ENCODE measurements at places on chromosomes 3 and 15. TPM values are rescaled to one million over a fixed set of nuclear protein-coding genes. Genes with fewer than 3 reads are reported as not detected.

- no peak for DNase-seq
Observed at GRCh38 chr3:11390411-11391131, 118.4 kb downstream of the ATG7 start.

DNA sequence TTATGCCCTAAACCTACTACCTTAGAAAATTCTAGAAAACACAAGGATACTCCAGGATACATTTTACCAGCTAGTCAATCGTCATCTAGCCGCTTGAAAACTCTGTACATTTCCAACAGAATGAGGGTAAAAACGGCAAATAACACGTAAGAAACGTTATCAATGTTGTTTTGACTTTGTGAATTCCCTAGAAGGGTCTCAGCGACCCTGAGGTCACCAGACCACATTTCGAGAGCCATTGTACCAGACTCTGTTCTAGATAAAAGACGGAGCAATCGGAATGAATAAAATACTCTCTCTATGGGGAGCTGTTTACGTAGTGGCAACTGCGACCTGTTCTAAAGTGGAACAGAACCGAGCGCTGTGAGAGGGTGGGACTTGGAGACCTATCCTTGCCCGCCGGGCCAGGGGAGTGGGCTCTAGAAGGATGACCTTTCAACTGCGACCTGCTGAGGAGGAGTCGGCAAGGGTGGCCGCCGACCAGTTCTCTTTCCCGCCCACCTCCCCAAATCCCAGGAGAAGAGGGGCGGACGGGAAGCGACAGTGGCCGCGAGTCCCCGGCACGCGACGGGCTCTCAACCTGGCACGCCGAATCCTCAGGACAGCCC, 778 bp upstream of the AP4E1 start:
- DNase-seq, result no peak

- DNase-seq, result no peak
Observed at GRCh38 chr3:144429719-144430121, 458.1 kb downstream of the DIPK2A start.

DNA sequence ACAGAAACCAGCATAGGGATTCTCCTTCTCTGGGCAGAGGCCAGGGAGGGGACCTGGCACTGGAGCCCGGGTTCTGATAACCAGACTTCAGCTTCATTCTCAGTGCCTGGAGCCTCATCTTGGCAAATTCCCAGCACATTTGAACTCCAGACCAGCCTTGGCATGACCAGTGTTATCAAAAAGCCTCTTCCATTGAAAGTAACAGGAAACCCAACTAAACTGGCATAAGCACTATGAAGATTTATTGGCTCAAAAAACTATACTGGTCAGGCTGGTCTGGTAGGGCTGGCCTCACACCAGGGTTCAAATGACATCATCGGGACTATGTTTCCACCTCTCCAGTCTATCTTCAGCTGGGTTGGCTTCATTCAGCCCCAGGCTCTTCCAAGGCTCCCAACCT, 48.1 kb upstream of the THUMPD3 start:
- DNase-seq, result no peak

GRCh38 chr3:71392251-71392650, 191.3 kb downstream of the FOXP1 start:
- DNase-seq, result no peak

DNA sequence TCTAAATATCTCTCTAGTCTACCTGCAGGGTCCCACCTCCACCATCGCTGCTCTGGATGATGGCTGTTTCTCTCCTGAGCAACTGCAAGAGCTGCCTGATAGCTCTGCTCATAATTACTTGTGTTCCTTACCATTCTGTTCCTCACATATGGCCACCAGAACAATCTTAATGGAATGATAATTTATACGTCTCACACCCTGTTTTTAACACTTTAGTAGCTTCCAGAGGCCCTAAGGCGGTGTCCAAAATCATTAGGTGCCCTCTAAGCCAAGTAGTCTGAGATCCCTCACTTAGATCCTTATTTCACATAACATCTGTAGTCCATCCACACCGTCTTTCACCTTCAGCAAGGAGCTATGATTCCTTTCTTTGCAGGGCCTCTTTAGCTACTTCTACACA, 373.3 kb downstream of the GBE1 start:
- no peak for DNase-seq

GRCh38 chr3:57706462-57706861, 13.6 kb upstream of the DENND6A start:
- DNase-seq, result no peak

DNA sequence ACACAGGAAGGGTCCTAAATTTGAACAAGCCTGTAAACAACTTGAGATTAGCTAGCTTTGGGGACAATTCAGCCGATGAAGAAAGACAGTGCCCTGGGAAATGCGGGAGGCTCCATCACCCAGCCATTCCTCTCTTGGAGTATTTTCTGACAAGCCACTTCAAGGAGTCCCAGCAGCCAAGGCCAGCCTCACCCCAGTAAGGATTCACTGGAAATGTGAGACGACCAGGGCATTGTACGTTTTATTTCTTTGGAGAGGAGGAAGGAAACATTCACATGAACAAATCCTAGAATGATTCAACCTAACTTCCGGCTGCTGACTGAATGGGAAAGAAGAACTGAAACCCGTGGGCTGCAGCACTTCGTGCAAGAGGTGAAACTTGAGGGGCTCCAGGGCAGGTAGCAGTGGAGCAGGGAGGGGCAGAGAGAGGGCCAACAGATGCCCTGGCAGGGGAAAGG, 116.4 kb upstream of the ARHGEF3 start:
- no peak for DNase-seq

DNA sequence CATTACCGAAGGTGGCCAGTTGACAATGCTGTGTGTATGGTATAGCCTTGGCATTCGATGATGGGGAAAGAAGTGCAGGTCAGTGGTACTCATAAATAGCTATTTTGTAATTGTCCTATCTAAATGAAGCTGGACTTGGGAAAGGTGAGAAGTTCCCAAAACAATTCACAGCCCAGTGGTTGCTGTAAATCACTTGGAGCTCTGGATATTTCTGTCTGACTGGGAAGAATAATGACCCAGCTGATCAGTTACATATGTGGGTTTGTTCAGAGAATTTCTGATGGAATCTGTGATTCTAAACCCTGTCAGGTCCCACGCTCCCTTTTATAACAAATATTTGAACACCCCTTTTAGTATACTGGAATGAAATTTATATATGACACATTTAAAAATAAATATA, 133.9 kb upstream of the PFN2 start:
- no peak for DNase-seq

- DNase-seq, result peak; percentile 90
Observed at GRCh38 chr3:126083511-126083912, 412 bp downstream of the SLC41A3 start.

DNA sequence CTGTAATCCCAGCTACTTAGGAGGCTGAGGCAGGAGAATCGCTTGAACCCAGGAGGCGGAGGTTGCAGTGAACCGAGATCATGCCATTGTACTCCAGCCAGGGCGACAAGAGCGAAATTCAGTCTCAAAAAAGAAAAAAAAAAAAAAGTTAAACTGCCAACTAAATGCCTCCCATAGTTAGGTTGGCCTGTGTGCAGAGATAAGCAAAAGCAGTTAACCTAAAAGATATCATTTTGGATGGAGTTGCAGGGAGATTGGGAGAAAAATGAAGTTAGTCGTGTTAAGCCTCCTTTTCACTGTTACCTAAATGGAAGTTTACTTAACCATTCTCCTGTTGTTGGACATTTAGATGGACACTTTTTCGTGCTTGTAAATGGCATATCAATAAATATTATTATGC, 11.4 kb upstream of the FETUB start:
- DNase-seq, result no peak

DNA sequence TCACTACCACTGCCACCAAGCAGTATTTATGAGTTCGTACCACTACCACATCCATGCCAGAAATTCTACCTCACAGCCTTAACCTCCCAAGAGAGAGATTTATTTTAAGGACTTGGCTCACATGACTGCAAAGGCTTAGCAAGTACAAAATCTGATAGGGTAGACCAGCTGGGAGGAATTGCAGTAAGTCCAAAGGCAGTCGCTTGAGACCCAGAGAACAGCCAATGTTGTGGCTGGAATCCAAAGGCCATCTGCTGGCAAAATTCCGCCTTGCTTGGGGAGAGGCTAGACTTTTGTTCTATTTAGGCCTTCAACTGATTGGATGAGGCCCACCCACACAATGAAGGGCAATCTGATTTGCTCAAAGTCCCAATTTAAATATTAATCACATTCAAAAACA, 101.4 kb upstream of the STT3B start:
- DNase-seq, result no peak

- DNase-seq, result peak; percentile 45
Observed at GRCh38 chr15:101560722-101561583, 71.4 kb upstream of the PCSK6 start.

GRCh38 chr3:136171097-136171542, 25.0 kb downstream of the MSL2 start:
- DNase-seq, result no peak

The SERPINI1 gene
- total RNA-seq, result 2.2 TPM

The CSPG5 gene
- total RNA-seq, result 2.0 TPM

The SPTSSB gene
- not detected for total RNA-seq

Data from mesenteric fat pad (tissue), 1 donor.